ENCODE measurements at places on chromosomes 1 and 21. TPM values are rescaled to one million over a fixed set of nuclear protein-coding genes. Genes with fewer than 3 reads are reported as not detected.

The NR1I3 gene
- total RNA-seq: not detected

GRCh38 chr1:92679980-92680379 lies 104.9 kb downstream of the EVI5 start:
- DNase-seq: no peak

GRCh38 chr1:97265630-97266029 lies 544.0 kb downstream of the PTBP2 start:
- no peak for DNase-seq

GRCh38 chr1:154502744-154503115 lies 518 bp upstream of the SHE start:
- no peak for DNase-seq

The ATP1A4 gene
- not detected for total RNA-seq

GRCh38 chr21:41639766-41640165 lies 127.1 kb downstream of the RIPK4 start:
- no peak for DNase-seq

DNA sequence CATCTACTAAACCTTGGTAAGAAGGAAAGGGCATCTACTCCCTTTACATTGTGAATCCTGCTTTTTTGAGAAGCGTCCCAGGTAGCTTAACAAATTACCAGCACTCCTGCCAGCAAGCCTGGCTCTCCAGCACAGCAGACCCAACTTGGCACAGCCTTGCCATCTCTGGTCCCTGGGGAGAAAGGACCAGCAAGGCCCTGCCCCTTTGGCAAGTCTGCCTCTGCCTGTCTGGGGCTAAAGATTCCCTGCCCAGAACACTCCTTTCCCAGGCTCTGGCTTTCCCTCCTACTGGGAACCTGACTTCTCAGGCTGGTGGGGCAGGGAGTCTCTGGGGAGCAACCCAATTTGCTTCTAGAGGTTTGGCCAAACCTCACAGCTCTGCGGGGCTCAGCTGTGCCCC lies 68.5 kb downstream of the ATP2B4 start:
- DNase-seq: peak; percentile 53
